Activated CD4-positive, alpha-beta T cell treated with anti-CD3 and anti-CD28 coated beads for 4 hours (primary cell): ENCODE measurements at places on chromosomes 3 and 15.

- no peak for DNase-seq
Observed at GRCh38 chr15:67196222-67196621, 58.2 kb downstream of the AAGAB start.

GRCh38 chr3:100759950-100760349 lies 50.7 kb downstream of the TFG start:
- DNase-seq: no peak

DNA sequence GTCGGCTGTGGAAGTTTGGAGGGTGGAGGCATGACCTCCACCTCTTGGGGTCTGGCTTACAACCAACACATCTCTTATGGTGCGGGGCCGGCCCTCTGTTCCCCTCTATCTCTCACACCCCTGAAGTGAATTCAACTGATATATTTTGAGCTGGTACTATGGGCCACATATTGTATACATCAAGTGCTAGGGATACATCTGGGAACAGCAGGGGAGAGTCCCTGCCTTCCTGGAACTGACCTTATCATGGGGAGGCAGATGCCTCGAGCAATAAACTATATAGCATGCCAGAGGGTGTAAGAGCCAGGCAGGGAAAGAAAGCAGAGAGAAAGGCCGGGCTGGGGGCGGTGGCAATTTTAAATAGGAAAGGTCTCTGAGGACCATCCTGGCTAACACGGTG lies 60.4 kb upstream of the TRPM1 start:
- DNase-seq: no peak

- no peak for DNase-seq
Observed at GRCh38 chr3:118059096-118059495, 975.5 kb downstream of the IGSF11 start.

GRCh38 chr15:94040541-94041248 lies 190.7 kb upstream of the MCTP2 start:
- no peak for DNase-seq

- peak; percentile 11 for DNase-seq
Observed at GRCh38 chr15:78438619-78439285, 736 bp downstream of the IREB2 start.

GRCh38 chr3:25662736-25663320 lies 1.9 kb downstream of the TOP2B start:
- DNase-seq: no peak
